ENCODE measurements at places on chromosomes 5 and 9. TPM values are rescaled to one million over a fixed set of nuclear protein-coding genes. Genes with fewer than 3 reads are reported as not detected.

SMIM23 gene
- not detected for total RNA-seq

PAM gene
- 1,161 TPM for total RNA-seq

PROB1 gene
- 39.5 TPM for total RNA-seq

RGS14 gene
- total RNA-seq = 9.6 TPM

CFAP90 gene
- not detected for total RNA-seq

ARSK gene
- total RNA-seq = 4.8 TPM

PLAC8L1 gene
- 0.79 TPM for total RNA-seq

TPPP gene
- 9.7 TPM for total RNA-seq

LCN12 gene
- total RNA-seq = 4.2 TPM

TIMD4 gene
- not detected for total RNA-seq

REEP2 gene
- total RNA-seq = 5.0 TPM

GRIN3A gene
- 0.07 TPM for total RNA-seq

ANGPTL2 gene
- total RNA-seq = 37.4 TPM

SLC12A7 gene
- 152 TPM for total RNA-seq

SAXO1 gene
- not detected for total RNA-seq

HAPLN1 gene
- not detected for total RNA-seq

LCN1 gene
- 0.76 TPM for total RNA-seq

GZMA gene
- not detected for total RNA-seq

IRX2 gene
- 0.12 TPM for total RNA-seq

RARS1 gene
- total RNA-seq = 52.0 TPM

CEP72 gene
- 0.85 TPM for total RNA-seq

PDE6A gene
- not detected for total RNA-seq

TAF11L5 gene
- not detected for total RNA-seq

CEP120 gene
- total RNA-seq = 12.7 TPM

LRRC8A gene
- 45.1 TPM for total RNA-seq

CCDC183 gene
- 2.3 TPM for total RNA-seq

DOCK2 gene
- total RNA-seq = 24.6 TPM

ARHGEF39 gene
- 0.20 TPM for total RNA-seq

MEIKIN gene
- not detected for total RNA-seq

LCN15 gene
- not detected for total RNA-seq

CDX1 gene
- not detected for total RNA-seq

IFNK gene
- not detected for total RNA-seq

SLC4A9 gene
- not detected for total RNA-seq

TMOD1 gene
- total RNA-seq = 203 TPM

Measured in heart right ventricle (tissue), 16 donors.